ENCODE measurements at places on chromosomes 12 and 14. TPM values are rescaled to one million over a fixed set of nuclear protein-coding genes. Genes with fewer than 3 reads are reported as not detected.

DNA sequence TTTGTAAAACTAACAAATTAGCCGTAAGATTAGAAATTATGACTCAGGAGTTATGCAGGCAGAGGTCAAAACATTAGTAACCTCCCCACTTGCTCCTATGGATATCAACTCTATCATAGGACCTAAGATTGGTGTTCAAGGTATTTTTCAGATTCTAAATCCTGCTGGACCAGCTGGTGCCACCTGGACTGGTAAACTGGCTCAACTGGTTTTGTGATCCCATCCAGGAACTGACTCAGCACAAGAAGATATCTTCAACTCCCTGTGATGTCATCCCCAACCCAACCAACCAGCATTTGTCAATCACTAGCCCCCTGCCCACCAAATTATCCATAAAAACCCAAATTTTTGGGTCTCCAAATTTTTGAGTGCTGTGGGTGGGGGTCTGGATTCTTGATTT, 98.1 kb upstream of the OR4E1 start:
- DNase-seq = no peak

GRCh38 chr12:27790179-27790578, 10.1 kb upstream of the MANSC4 start:
- no peak for DNase-seq

- no peak for DNase-seq
These were observed 193.8 kb downstream of the CHST11 start for GRCh38 chr12:104650541-104650940.

- DNase-seq = no peak
These were observed 31.1 kb downstream of the IRF2BPL start for GRCh38 chr14:76997257-76997970.

The CNTN1 gene
- 0.08 TPM for polyA plus RNA-seq

The A2ML1 gene
- polyA plus RNA-seq = not detected

The GPR162 gene
- polyA plus RNA-seq = not detected

The FAM186B gene
- 0.79 TPM for polyA plus RNA-seq

The RAD51AP1 gene
- 54.8 TPM for polyA plus RNA-seq

The GLS2 gene
- 6.4 TPM for polyA plus RNA-seq
